Omental fat pad (tissue), 4 donors: ENCODE measurements at places on chromosomes 11 and 22.
A peak's percentile ranks its signal among the peaks of the same experiment; 100 is the strongest.

- no peak for DNase-seq
Measured at GRCh38 chr11:19076744-19077589, 16.4 kb upstream of the MRGPRX2 start.

DNA sequence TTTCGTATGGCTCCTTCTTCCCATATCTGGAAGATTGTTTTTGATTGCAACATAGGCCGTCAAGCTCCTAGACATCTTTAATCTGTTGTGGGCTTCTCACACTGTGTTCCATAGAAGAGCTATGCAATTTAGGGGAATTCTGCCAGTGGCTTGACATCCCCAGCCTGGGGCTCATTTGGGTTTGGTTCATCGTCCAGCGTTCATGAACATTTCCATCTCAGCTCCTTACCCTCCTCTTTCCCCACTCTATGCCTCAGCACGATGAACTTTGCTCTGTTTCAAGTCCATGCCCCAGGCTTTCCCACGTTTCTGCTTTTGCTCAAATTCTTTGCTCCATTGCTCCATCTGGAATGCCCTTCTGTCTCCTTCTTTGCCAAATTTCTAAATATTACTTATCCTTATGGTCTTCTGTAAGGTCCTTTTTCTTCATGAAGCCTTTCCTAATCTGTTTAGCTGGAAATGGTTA lies 26.1 kb upstream of the CLMP start:
- no peak for DNase-seq

- DNase-seq: no peak
Measured at GRCh38 chr11:35332524-35332923, 86.8 kb downstream of the SLC1A2 start.

DNA sequence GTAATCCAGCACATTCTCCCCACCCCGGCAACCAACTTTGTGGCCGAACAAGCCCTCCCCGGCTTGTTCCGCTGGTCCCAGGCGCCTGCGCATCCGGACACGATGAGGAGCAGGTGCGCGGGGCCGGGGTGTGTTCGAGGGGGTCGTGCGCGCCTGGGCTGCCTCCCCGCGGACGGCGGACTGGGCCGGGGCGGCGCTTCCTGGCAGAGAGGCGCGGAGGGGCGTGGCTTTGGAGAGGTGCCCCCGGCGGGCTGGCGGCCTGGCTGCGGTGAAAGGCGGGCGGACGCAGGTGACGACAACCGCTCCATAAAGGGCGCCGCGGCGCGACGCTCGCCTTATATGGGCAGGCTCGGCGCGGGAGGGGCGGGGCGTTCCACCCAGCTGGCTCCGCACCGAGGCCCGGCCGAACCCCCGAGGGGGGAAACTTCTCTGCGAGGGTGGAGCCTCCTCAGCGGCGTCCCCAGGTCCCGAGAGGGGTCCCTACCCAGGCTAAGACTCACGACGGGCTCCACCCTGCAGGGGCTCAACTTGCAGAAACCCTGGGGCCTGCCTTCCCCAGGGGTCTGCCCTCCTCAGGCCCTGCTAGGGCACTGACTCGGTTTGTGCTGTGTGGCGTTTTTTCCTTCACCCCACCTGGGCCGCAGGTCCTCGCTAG lies 26.4 kb downstream of the TXN2 start:
- DNase-seq: peak; percentile 69

DNA sequence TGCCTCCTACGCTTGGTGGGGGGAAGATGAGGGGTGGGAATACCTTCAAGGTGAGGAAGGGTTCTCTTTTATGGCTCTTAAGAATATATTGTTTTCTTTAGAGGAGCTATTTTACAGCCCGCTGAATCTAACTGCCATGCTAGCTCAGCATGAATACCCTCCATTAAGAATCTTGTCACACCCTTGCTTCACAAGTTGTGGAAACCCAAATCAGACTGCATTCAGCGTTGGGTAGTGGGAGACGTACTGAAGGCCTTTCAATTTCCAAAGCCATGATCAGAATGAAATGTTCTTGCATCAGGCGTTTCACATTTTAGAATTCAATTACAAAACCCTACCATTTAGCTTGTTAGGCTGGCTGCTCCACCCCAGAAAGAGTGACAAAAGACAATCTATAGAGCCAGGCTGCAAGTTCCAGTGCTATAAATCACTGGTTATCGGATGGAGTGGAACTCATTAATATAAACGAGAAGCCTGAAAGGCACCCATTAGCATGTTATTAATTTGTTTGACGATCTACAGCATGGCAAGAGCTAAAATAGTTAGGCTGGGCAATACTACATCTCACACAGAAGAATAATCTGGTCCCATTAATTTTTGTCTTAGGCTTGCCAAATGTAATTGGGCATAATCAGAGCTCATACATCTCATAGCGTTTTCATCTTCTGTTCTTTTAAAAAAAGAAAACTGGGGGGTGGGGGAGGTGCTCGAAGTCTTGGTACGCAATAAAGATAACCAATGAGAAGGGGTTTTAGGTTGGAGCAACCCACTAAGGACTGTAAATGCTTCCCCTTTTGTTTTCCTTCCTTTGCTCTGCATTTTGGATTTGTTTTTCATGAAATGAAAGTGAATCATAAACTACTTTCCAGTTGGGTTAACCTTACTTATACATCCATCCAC lies 57.5 kb downstream of the ABTB2 start:
- no peak for DNase-seq

DNA sequence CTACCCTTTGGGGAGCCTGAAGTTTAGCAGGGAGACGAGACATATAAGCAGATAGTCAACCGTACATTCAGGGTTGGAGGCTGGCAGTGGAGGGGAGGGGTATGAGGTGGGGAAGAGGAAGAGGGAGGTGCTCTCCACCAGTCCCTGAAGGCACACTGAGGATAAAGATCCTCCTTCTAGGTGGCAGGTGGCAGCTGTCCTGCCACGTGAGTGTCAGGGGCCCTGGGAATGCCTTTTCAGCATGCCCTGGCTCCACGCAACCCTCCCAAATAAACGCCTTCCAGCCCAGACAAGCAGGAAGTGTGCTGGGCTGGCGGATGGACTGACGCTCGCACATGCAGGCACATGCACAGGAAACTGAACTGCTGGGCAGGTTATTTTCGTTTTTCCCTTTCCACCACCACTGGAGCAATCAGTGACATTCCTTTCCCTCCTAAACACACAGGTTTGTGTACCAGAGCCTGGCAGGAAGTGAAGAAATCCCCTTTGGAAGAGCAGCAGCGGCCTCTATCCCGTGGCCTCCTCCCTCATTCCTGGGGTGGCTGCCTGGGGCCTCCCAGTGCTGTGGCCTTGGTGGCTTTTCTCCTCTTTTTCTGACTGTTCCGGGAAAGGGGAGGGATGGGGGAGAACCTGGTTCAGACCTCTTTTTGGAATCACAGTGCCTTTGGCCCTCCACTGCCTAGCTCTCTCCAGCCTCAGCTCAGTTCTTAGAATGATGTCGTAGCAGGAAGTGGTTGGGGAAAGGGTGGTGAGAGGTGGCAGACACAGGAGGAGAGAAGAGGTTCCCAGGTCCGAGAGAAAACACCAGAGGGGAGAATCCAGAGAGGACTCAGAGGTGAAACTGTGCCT lies 157.0 kb upstream of the TIMP3 start:
- no peak for DNase-seq

GRCh38 chr22:17984114-17984513 lies 40.2 kb downstream of the MICAL3 start:
- DNase-seq: no peak

- no peak for DNase-seq
Measured at GRCh38 chr11:114036147-114036811, 23.2 kb upstream of the ZBTB16 start.

DNA sequence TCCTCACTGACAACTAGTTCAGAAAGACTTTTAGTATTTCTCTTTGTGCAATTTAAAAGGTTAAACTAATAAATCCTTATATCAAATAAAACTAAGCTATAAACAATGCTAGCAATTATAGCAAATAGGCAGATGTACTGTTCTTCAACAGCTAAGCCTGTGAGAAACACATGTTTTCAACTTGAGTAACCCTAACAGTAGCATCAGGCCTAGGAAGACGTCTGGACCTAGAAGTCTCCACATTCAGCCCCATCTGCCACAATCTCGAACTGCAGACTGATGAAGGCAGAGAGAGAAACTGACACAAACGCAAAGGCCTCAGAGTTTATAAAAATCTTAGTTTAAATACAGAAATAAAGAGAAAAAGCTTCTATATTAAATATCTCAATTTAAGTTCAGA lies 2.5 kb downstream of the ST13 start:
- DNase-seq: no peak

DNA sequence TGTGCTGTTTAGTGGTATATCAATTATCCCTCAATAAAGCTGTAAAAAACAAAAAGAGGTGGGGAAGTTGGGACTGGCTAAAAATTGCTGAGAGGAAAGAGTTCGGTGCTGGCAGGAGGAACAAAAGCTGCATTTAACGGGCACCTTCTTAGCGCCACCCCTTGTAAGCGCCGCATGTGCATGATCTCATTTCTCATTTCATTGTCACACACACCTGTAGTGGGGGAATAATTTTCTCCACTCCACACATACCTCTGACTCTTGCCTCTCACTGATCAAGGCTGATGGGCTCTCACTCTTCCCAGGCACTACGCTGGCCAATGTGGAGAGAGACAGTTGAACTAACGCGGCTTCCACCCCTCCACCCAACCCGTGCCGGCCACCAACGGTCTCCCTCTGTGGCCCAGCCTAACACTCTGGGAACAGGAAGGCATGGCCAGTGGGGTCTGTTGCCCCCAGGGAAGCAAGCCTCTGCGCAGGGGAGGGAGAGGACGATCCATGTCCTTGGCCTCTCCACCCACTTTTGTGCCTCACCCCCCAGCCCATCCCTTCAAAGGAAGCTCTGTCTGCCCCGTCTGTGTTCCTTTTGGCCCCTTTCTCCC lies 186.7 kb upstream of the SYT13 start:
- DNase-seq: no peak

DNA sequence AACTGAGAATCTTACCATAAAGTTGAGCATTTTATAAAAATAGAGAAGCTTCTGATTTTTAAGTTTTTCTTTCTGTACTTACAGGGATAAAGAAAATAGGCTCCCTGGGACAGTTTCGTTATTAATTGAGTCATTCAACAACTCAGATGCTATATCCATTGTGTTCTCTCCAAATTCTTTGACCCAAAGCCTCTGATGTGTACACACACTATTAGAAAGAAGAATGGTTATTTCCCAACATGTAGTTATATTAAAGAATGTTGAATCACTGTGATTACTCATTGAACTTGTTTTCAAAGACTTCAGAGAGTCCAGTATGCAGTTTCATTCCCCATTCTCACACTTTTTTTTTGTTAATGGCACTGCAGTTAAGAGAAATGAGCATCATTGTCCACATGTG lies 734.3 kb upstream of the ARHGAP42 start:
- DNase-seq: no peak

GRCh38 chr11:73361953-73362776 lies 14.0 kb upstream of the RELT start:
- no peak for DNase-seq

GRCh38 chr11:90700789-90701439 lies 478.1 kb upstream of the CHORDC1 start:
- DNase-seq: no peak

- no peak for DNase-seq
Measured at GRCh38 chr22:50243685-50244419, 971 bp downstream of the TUBGCP6 start.

DNA sequence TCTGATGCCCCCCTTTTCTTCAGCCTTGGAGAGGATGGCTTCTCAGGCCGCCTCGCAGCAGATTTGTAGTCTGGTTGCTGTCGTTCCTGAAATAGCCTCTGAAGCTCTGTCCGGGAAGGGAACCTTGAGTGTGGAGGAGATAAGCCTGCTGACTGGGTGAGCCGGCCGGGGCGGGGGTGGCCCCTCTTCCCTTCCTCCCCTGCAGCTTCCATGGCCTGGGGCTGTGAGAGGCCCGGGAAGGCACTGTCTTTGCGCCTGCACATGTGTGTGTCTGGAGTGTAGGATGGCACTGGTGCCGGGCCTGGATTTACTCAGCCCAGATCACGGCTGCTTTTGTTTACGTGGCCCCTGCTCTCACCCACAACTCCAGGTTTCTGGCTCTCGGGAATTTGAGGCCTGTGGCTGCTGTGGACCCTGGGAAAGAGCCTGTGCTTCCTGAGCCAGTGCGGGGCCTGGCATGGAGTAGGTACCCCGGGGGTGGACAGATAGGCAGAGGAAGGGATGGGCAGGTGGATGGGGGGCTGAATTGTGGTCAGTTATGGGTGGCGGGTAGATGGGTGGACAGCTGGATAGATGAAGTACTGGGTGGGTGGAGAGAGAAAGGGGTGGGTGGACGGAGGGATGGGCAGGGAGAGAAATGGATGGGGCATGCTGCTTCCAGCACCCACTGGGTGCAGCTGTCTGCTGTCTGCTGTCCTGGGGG lies 16.6 kb downstream of the KCNQ1 start:
- no peak for DNase-seq

- no peak for DNase-seq
Measured at GRCh38 chr22:25169278-25170031, 30.2 kb upstream of the CRYBB3 start.

DNA sequence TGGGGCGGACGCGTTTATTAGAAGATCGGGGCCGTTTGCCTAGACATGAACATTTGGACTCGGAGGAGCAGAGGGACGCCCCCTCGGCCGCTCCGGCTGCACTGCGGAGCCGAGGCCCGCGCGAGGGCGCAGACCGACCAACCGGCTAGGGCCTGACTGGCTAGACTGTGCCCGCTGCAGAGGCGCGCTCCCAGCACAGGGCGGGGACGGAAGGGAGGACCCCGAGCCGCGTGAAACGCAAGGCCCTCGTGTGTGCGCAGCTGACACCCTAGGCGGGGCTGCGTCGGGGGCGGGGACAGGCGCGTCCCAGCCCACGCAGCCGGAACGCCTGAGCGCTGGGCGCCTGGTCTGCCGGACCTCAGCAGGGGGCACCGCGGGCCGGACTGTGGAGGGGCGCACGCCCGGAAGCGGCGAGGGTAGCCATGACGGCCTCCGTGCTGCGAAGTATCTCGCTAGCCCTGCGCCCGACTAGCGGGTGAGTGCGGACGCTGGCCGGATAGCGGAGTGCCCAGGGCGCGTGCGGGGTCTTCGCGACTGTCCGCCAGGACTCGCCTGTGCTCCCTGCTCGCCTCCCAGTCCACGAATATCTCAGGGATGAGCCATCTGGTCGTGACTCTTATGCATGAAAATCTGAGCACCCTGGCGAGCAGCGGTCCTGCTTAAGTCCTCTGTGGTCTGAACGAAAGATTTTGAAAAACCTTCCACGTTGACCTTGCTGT lies at the start of gene MRPL40:
TSS of gene MRPL40 (plus strand) at position 413 of the 719 bp plus-strand sequence. CDS start at position 423, 10 bp downstream.
- DNase-seq: peak; percentile 57

DNA sequence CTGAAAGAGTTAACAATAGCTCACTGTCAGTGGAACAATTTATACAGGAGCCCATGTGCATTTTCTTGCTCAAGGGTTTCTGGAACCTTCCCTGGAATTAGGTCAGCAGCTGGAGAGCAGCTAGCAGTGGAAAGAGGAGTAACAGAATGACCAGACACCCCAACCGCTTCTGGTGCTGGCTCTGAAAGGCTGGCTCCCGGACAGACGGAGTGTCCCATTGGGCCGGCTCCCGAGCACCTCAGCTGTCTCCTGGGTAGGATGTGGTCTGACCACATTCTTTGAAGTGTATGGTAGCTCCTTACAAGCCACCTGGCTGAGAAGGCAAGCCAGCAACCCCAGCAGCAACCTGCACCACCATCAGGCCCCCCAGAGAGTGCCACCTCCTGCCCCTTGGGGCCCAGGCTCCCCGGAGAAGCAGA lies 44.7 kb downstream of the ABTB2 start:
- DNase-seq: no peak
